ENCODE measurements at places on chromosomes 4 and X.

GRCh38 chr4:1373892-1374705 lies 27.1 kb downstream of the UVSSA start:
- no peak for DNase-seq

GRCh38 chrX:120358737-120359456 lies 3.0 kb upstream of the ATP1B4 start:
- no peak for DNase-seq

GRCh38 chr4:24924309-24924781 lies 11.5 kb upstream of the CCDC149 start:
- DNase-seq, result no peak

DNA sequence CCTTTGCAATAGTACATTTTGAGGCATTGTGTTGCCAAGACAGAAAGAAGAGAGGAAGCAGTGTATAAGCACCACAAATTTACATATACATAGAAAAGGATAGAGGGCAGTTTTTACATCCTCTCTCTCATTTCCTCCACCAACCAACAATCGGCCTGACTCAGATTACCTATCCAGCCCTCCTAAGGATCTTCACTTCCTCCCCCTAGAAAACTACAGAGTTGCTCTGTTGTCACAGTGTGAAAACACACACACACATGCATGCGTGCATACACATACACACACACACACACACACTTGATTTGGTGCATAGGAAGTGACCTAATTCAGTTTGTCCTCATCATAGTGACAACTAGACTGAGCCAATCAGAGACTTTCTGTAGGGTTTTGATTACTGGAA lies 98.8 kb upstream of the SPRY1 start:
- DNase-seq, result no peak

GRCh38 chrX:138756234-138756633 lies 44.7 kb upstream of the FGF13 start:
- no peak for DNase-seq

DNA sequence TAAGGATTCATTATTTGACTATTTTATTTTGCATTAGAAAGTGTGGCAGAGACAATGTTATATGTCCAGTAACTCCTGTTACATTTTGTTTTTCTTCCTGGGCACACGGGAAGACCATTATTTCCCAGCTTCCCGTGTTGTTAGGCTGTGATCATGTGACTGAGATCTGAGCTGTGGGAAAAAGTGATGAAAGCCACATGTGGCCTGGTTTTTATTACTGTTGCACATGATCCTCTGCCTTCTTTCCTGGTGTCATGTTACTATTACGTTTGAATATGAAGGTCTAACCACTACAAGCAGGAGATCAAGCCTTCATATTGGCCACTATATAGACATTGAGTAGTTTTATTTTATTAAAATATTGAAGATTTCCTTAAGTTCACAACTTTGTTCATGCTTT lies 28.2 kb upstream of the MID1 start:
- DNase-seq, result no peak

GRCh38 chrX:98057176-98057575 lies 1173.5 kb downstream of the RPA4 start:
- DNase-seq, result no peak

- no peak for DNase-seq
Observed at GRCh38 chr4:85672959-85673358, 198.0 kb downstream of the ARHGAP24 start.

GRCh38 chr4:2962614-2963174 lies 512 bp downstream of the NOP14 start:
- no peak for DNase-seq

- no peak for DNase-seq
Observed at GRCh38 chrX:48924270-48924669, 5.4 kb upstream of the PIM2 start.

DNA sequence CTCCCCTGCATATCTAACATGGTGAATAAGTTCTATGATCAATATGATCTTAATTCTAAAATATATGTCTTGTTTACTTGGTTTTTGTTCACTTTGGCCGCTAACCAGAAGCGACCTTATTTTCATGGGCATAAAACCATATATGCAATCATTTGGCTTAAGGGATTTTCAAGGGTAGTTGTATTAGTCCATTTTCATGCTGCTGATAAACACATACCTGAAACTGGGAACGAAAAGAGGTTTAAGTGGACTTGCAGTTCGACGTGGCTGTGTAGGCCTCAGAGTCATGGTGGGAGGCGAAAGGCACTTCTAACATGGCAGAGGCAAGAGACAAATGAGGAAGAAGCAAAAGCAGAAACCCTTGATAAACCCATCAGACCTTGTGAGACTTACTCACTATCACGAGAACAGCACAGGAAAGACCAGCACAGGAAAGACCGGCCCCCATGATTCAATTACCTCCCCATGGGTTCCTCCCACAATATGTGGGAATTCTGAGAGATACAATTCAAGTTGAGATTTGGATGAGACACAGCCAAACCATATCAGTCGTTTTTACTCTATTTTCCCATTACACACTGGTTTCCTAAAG lies 114.3 kb upstream of the CPEB2 start:
- no peak for DNase-seq

GRCh38 chr4:14783011-14783877 lies 219.0 kb upstream of the CPEB2 start:
- no peak for DNase-seq

- no peak for DNase-seq
Observed at GRCh38 chrX:15881381-15881897, 26.8 kb upstream of the AP1S2 start.

GRCh38 chr4:121041307-121042090 lies 30.8 kb downstream of the NDNF start:
- DNase-seq, result no peak

- no peak for DNase-seq
Observed at GRCh38 chrX:15939737-15940136, 85.1 kb upstream of the AP1S2 start.

GRCh38 chr4:161892951-161893350 lies 270.8 kb downstream of the FSTL5 start:
- no peak for DNase-seq

DNA sequence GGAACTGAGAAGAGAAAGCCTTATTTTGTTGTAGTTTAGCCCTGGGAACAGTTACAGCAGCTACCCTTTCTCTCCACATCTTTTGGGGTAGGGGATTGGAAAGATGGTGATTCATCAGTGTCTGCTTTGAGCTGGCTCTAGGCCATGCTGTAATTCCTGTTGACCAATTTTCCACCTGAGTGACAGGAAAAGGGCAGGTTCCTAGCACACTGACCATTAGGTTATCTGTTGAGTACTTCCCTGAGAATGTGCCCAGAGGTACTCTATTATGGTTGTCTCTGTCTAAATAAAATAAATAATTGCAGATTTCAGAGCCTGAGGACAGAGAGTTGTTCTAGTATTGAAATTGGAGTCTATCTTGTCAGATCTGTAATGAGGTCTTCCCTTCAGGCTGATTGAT lies 109.0 kb downstream of the ENOX2 start:
- DNase-seq, result no peak

DNA sequence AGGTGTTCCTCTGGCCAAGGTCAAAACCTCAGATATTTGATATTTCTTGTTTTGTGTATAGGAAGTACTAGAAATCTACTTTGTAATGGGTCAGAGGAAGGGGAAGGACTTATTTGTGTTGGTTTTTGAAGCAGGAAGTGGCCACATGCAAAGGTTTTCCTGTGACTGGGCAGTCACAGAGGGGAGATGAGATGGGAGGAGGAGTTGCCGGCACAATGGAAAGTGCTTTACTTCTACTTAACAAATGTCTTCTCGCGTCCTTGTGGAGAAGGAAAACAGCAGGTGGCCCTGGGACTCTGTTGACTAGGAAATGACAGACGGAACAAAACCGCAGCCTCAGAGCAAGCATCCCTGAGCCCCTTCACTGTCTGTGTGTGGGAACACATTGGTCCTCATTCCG lies 46.6 kb downstream of the SHROOM2 start:
- no peak for DNase-seq

DNA sequence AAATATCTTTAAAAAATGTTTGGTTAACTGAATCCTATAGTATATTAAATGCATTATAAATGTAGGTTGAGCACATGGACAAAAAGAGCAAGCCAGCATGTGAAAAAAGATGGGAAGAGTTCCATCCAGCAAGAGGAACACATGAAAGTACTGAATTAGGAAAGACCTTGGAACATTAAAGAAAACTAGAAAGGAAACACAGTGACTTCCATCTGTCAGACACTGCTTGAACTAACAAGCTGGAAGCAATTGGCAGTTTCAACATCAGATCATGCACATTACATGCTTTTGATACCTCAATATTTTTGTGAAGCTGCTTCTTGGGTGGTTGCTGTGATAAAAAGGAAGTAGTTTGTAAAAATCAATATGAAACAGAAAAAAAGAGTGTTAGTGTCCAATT lies 626.8 kb upstream of the GNPDA2 start:
- no peak for DNase-seq

- no peak for DNase-seq
Observed at GRCh38 chr4:102560571-102561341, 59.6 kb downstream of the NFKB1 start.

GRCh38 chr4:3674479-3674851 lies 91.7 kb upstream of the ADRA2C start:
- no peak for DNase-seq

DNA sequence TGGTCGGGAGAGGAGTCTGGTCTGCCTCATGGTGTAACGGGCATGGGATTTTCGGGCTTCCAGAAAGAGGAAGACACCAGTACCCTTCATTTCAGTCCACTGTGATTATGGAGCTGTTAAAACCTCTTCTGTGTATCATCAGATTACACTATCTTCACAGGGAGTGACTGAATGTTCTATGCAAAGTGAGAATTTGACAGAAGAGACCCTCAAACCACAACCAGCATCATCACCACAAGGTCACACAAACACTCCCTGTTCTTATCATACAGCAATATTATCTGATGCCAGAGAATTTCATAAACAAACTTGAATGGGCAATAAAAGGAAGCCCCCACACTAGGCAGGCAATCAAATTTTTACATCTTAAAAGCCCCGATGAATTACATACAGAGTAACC lies 164.2 kb downstream of the PDGFRA start:
- no peak for DNase-seq

DNA sequence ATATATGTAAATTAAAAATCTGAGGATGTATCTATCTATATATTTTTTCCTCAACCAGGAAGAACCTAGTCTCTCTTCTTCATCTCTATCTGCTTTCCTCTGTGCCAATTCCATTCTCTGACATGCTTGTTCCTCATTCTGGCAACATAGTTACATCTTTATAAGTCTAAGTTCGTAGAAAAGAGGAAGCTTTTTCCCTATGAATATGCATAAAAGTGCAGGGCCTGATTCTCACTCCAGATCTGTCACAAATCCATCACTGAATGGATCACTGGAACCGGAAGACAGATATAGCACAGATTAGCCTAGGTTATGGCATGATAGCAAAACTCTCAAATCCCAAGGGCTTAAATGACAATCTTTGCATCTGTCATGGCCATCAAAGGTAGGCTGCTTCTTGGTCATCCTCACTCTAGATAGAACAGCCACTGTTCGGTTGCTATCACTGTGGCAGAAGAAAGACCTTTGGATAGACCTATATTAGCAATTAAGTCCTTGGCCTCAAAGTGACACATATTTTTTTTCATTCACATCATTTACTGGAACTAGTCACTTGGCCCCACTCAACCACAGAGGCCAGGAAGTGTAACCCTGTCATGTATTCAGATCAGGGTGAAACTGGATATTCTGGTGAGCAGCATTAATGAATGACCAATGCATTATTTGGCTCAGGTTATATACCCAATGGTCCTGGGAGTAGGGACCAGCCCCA lies 22.2 kb downstream of the DTHD1 start:
- no peak for DNase-seq

DNA sequence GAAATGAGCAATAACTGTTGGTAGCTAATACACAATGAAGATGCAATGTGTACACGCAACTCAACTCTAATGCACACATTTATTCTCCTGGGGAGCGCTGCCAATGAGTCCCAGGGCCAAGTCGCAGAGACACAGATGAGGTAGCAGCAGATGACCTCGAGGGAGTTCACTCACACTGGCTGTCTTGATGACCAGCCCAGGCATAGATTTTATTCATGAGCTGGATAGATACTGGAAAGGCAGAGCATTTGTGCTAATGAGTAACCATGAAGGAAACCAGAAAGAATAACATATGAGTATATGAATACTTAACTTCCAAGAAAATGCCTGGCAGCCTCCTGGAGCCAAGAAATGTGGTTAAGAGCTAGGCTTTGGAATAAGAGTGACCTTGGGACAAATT lies 42.3 kb downstream of the RASL11B start:
- no peak for DNase-seq

DNA sequence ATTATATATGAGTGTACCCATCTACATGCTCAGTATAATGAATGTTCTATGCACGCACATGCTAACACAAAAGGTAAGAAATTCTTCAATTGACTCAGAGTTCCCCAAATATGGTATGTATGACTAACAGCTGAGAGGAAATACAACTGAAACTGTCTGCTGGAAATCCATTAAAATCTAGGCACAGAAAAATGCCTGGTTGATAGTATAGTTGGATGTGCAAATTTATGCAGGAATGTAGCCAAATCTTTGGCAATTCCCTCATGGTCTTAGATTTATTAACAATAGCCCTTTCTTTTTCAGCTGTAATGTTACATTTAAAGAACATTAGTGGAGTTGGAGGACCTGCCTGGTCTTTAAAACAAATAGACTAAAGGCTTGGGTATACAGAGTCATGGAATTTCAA lies 5.5 kb downstream of the CAMK2D start:
- DNase-seq, result no peak

DNA sequence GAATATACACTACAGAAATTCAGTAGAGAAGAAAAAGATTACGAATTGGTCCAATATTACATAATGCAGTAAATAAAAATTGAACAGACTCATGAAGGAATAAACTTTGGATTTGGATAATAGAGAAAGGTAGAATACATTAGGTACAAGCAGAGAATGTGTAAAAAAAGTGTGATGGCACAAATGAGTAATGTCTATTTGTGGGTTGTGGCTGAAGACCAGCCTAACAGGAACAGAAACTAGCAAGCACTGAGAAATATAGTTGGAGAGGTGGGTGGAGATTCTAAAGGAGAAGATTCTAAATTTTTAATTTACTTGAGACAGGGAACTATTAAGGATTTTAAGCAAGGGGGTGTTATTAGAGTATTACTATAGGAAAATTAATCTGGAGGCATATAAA lies 15.2 kb upstream of the CLOCK start:
- DNase-seq, result no peak

GRCh38 chr4:74014332-74014731 lies 15.9 kb upstream of the CXCL5 start:
- no peak for DNase-seq

DNA sequence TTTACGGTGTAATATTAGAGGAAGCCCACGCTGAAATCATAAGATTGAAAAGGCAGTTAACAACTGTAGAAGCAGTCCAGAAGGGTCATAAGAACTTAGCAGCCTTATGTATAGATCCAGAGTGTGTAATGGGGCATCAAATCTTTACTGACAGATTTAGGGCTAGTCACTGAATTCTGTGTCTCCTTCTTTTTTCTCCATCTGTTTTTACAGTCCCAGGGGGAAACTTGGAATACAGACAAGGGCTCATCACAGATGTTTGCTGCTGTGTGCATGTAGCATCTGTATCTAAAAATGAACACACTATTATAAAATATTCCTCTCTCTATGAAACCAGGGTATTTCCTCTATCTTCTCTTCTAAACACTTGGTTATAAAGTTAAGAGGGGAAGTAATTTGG lies 43.9 kb downstream of the CYSLTR1 start:
- DNase-seq, result no peak
